ENCODE measurements at places on chromosomes 6 and 20.

- no peak for DNase-seq
Observed at GRCh38 chr6:141103246-141103645, 1029.5 kb upstream of the GJE1 start.

DNA sequence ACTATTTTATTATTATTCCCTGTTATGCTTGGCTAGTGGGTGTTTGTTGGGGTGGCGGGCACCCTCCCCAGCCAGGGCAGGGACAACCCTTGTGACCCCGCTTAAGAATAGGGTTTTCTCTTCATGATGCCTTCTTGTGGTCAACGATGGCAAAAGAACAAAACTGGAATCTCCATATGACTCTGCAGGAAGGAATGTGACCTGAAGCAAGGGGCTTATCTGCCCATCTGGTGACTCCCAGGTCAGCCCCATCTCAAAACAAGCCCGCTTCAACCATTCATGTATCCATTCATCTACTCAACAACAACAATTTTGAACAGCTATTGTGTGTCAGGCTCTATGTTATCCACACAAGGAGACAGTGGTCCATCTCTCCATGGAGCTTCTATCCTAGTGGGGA is 30.9 kb upstream of the TGM6 start:
- DNase-seq: no peak

DNA sequence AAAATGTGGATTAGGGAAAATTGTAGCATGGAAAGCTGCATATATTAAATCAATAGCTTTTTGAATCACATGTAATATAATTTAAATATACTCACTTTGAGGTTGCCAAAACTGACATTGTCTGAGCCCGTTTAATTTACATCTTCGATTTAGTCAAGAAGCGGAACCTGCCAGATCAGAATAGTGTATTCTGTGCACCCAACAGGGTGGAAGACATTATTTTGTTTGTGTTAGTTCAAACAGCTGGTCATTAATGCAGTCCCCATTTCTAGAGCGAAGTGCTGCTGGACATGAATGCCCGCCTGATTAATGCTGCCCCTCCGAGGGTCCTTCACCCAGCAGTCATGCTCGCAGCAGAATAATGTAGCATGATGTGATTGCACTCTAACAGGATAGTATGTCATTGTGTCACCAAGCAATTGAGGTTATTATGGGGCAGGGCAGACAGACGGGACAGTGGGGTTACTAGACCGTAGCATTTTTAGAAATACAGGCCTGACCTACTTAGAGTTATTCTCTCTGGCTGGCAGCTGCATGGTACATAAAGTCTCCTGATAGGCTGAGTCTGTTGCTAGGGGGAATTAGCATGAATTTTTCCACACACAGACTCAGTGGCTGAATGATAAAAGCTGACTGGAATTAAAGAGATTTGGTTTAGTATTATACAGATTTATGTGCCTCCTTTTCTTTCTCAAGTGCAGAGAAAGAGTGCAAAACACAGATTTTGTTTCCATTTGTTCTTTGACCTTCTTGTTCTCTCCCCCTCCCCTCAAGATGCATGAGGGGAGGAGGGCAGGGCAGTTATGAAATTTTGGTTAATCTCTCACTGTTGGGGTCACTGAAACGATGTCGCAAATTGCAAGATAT is 147.1 kb downstream of the PRL start:
- DNase-seq: no peak

GRCh38 chr6:148565321-148565926 is 181.4 kb upstream of the UST start:
- DNase-seq: no peak
